Inflammatory macrophage treated with lipopolysaccharide for 1 hour (primary cell): ENCODE measurements at places on chromosomes 3 and 15.

DNA sequence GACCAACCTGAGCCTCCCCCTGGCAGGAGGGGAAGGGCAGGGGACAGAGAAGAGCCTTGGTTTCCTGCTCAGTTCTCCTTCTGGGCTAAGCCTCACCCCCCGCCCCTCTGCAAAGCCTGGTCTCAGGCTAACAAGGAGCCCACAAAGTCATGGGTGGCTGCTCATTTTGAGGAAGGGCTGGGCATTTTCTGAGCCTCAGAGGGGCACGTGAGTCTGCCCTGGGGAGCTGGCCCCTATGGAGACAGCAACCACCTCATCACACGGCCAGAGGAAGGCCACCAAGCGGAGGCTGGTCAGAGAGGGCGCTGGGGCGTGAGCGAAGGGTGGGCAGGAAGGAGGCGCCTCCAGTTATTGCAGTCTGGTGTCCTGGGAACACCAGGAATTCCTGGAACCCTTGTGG, 18.7 kb downstream of the ABTB1 start:
- no peak for DNase-seq

DNA sequence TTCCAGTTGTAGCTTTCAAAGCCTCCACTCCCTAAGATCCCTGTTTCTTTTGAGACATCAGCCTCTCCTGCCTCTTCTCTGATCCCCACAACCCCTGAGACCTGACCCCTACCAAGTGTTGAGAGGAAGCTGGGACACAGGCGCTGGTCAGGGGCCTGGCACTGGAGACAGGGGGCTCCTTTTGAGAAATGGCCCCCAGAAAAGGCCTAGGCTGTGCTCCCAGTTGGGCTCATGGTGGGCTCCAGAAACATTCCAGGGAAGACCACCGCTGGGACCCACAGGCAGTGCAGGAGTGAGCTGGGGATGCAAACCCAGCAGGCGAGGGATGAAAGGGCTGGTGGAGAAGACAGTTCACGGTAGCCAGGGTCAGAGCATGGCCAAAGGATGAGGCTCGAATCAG, 16.6 kb downstream of the SSUH2 start:
- no peak for DNase-seq

- peak; percentile 48 for DNase-seq
Measured at GRCh38 chr3:38137615-38138348, 679 bp upstream of the MYD88 start.

DNA sequence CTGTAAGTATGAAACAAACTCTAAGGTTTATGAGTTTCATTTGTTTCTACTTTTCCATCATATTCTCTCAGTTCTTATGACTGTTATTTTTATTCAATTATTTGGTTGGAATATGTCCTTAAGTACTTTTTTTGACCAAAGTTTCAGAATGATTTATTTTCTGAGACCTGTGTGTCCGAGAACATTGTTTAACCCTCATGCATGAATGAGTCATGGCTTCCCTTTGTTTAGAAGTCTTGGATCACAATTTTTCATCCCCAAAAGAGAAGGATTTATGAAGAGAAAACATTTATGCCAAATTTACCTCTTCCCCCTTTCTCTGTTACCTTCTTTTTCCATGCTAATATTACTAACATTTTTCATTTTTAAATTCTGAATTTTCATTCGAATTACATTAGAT, 518.0 kb upstream of the NR2F2 start:
- no peak for DNase-seq

GRCh38 chr15:55526559-55527036, 18.6 kb upstream of the DNAAF4 start:
- DNase-seq = peak; percentile 50

DNA sequence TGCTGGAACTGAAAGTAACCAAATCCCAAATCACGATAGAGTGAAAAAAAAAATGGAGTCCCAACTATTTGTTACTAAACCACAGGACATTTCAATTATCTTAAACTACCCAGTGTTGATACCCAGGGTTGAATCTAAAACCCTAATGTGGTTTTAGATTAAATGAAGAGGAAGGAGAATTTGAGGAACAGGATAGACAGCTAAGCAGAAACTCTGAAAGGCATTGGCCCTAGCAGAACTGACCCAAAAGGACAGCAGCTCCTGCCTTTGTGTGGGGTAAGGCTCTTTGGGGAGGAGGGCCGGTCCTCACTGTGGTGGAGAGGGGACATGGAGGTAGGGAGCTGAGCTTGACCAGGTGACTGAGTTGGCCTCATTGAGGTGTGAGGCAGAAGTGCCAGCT, 30.7 kb upstream of the SNRK start:
- no peak for DNase-seq

DNA sequence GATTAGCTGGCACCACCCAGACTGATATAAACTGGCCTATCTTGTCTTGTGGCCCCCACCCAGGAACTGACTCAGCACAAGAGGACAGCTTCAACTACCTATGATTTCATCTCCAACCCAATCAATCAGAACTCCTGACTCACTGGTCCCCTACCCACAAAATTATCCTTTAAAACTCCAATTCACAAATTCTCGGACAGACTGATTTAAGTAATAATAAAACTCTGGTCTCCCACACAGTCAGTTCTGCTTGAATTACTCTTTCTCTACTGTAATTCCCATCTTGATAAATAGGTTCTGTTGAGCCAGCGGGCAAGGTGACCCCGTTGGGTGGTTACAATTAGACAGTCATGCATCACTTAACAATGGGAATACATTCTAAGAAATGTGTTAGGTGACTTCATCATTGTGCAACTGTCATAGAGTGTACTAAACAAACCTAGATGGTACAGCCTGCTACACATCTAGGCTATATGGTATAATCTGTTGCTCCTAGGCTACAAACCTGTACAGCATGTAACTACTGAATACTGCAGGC, 48.1 kb upstream of the MAP4 start:
- DNase-seq = no peak

DNA sequence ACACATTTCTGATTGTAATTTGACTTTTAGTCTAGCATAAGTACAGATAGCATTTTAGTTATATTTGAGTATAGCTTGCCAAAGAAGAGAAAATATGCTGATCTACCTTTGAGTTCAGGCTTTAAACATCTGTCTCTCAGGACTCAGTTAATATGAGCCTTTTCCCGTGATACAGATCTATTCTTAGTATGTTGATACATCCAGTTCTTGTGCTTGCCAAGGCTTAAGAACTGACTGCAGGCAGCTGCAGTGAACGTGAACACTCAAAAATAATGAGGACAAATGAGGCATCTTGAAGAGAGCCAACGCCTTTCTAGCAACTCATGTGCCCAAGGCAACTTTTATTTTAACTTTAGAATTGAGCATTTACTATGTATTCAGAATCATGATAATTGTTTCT, 325.5 kb downstream of the SI start:
- no peak for DNase-seq

DNA sequence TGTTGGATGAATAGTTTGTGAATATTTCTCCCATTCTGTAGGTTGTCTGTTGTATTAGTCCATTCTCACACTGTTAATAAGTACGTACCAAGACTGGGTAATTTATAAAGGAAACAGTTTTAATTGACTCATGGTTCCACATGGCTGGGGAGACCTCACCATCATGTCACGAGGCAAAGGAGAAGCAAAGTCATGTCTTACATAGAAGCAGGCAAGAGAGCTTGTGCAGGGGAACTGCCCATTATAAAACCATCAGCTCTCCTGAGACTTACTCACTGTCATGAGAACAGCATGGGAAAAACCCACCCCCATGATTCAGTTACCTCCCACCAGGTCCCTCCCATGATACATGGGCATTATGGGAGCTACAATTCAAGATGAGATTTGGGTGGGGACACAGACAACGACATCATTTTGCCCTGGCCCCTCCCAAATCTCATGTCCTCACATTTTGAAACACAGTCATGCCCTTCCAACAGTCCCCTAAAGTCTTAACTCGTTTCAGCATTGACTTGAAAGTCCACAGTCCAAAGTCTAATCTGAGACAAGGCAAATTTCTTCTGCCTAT, 133.2 kb downstream of the LMLN start:
- peak; percentile 77 for DNase-seq

DNA sequence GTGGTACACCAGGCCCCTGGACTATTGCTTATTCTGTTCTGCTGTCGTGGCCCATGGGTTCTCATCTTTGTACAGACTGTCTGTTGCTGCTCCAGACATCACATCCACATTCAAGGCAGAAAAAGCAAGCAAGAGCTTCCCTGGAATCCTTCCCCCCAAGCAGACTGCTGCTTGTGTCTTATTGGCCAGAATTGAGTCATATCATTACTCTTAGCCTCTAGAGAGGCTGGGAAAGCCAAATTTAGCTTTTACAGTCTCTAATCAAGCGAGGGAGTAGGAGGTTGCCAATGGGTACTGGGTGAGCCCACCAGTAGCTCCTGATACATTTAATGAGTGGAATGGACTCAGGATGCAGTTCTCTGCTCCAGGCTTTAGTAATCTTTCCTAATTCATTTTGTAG, 39.4 kb downstream of the RAB6B start:
- no peak for DNase-seq

DNA sequence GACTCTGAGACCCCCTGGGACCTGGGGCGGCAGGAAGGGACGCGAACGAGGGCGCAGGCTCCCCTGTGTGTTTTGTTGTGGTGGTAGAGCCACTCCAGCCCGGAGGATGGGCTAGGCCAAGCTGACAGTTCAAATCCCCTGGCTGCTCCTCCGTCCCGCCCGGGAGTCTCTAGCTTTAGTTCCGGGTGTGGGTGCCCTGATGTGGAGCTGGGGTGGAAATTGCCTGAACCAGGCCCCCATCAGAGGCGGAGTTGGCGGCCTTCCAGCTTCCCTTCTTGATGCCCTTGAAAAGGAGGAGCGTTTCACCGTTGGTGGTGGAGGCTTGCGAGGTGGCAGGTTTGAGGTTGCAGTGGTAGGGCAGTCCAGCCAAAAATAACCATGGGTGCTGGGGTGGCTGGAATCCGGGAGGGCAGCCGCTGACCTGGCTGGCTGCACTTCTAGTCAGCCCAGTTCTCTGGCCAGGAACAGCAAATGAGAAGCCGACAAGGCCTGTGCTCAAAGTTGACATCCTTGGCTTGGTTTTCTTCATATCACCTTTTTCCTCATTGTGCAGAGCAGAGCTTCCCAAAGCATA, 817 bp downstream of the CLK3 start:
- peak; percentile 73 for DNase-seq

DNA sequence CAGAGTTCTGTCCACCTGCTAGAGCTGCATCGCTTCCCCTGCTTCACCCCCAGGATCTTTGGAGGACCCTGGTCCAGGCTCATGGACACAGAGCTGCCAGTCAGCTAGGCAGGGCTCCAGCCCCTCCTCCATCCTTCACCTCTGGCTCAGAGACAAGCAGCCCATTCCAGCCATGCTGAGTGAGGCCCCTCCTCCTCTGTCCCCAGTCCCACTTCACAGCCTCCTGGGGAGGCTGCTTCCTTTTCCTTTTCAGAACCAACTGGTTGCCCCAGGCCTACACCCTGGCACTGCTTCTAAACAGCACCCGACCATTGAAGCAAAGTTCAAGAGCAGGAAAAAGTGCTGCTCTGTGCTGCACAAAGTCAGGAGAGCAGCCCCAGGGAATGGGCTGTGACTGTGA, 22.2 kb downstream of the IQSEC1 start:
- DNase-seq = no peak

- DNase-seq = no peak
Measured at GRCh38 chr3:25453619-25454004, 25.5 kb downstream of the RARB start.

- no peak for DNase-seq
Measured at GRCh38 chr3:37163262-37164015, 10.9 kb downstream of the LRRFIP2 start.

DNA sequence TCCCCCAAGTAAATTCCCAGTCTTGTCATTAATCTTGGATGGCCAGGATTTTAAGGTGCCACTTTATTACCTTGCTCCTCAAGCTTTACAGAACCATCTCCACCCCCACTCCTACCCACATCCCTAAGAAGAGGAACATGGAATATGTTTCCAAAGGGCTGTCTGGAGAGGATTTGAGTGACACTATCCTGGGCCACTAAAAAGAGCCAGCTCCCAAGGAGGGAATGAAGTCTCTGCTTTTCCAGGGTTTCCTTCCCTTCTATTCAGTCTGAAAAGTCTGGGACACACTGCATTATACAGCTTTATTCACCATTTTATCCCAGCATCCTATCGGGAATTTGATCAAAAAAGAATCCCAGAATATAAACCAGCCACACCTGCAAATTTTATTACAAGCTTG, 35.6 kb upstream of the MECOM start:
- DNase-seq = no peak

DNA sequence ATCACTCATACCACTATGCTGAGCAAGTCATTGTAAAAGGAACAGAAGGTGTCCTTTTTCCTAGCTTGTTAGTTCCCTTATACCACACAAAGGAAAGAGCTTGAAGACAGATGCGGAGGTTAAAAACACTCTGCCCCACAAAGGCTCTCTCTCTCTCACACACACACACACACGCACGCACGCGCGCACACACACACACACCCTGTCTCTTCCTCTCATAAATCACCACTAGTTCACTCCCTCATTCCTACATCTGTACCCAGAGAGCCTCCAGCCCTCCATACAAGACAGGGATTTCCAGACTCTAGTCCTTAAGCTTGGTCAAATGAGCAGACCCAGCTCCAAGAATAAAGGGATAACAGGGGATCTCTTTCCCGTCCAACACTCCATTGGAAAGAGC, 120.1 kb upstream of the THBS1 start:
- no peak for DNase-seq

DNA sequence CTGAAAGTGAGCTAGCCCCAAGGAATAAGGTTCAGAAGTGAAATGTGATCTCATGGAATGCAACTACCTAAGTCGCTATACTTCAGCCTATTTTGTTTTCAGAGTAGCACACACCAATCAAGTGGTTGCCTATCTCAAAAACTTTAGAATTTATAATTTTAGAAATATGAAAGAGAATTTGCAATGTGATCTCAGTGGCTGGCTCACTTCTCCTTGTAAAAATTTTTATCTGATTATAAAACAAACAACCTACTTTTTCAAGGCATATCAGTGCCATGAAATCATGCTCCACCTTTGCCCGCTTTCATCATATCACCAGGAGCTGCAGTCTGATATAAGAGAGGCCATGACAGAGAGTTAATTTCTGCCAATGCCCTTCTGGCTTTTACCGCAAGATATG, 47.3 kb downstream of the CLDN11 start:
- DNase-seq = no peak

DNA sequence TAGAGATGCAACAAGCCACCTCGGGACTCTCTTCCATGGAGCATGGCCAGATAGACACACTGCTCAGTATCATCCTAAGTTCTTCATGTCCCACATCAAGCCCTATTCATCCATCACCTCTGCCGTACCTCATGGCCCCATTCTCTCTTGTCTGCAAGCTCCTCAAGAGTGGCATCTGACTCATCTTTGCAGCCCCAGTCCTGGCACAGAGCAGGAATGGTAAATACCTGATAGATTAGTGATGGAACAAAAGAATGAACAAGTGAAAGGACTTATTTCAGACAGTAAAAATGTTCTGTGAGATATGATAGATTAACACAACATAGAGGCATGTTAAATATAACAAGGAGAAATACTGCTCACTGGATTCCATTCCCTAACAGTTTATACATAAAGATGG, 176.4 kb downstream of the ISL2 start:
- DNase-seq = no peak

DNA sequence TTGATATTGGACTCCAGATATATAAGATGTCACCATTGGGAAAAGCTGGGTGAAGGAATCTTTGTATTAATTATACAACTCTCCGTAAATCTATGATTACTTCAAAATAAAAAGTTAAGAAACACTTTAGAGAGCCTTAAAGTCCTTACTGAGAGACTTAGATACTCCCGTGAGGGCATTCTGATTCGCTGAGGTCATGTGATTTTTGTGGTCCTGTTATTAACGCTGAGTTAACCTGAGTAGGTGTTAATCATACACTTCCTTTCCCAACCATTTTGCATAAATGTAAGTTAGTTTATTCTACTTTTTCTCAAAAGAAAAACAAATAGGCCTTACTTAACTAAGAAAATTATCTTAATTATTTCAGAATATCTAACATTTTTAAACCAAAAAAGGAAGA, 67.1 kb upstream of the LMOD3 start:
- no peak for DNase-seq
